SIG-M5 (cell line): ENCODE measurements at places on chromosomes 13 and 19.

DNA sequence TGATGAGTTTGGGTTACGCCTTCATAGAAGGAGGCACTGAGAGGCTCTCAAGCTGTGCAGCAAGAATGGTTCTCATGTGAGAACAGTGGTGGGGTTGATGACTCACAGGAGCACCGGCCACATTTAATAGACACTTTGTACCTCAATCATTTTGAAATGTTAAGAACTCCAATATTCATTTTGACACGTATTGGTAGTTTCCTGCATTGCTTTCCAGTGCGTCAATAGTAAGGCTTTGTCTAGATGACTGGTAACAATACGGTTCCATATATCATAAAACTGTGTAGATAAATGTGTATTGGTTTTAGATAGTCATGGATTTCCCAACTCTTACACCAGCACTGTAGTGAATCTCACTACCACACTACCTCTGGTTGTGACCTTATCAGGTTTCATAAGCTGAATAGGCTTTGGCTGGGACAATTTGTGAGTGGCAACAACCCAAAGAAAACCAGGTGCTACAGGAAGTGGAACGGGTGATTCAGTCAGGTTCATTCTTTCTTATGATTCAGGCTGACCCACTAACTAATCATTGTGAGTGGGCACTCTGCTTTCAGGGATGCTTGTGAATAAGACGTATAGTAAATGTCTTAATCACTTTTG is 362.6 kb downstream of the KLF5 start:
- DNase-seq: no peak

- DNase-seq: no peak
These were observed 71.2 kb downstream of the WASF3 start for GRCh38 chr13:26628706-26629105.

DNA sequence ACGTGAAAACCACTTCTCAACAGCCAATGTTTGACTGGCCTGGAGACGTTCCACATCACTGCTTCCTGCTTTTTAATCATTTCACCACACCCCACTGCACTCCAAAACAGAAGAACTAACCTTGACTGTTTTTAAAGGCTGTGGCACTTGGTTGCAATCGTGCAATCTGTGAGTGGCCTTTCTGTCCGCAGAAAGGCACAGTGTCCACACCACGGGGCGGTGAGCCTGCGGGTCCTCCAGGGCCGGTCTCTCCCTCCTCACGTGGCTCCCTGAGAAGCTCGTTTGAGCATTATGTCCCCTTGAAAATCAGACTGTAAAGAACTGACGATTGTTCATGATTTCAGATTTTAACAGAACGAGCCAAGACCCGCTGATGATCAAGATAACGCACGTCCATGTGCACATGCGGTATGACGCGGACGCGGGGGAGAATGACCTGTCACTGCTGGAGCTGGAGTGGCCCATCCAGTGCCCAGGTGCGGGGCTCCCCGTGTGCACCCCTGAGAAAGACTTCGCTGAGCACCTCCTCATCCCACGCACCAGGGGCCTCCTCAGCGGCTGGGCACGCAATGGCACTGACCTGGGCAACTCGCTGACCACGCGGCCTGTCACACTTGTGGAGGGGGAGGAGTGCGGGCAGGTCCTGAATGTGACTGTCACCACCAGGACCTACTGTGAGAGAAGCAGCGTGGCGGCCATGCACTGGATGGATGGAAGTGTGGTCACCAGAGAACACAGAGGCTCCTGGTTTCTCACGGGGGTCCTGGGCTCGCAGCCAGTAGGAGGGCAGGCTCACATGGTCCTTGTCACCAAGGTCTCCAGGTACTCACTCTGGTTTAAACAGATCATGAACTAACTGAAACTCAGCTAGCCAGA is 13.0 kb downstream of the PROZ start:
- no peak for DNase-seq

DNA sequence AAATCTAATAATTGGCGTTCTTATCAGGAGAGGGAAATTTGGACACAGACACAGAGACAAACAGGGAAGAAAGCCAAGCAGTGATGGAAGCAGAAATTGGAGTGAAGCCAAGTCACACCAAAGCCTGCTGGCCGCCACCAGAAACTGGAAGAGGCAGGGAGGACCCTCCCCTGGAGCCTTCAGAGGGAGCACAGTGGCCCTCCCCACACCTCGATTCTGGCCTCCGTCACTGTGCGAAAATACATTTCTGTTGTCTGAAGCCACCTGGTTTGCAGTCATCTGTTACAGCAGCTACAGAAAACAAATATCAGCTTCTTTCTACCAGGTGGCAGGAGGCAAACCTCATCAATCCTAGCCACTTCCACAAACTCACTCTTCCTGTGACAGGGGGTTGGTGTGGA is 8.3 kb upstream of the TLE6 start:
- no peak for DNase-seq

- no peak for DNase-seq
These were observed 5.8 kb upstream of the TLE2 start for GRCh38 chr19:3034656-3035541.

DNA sequence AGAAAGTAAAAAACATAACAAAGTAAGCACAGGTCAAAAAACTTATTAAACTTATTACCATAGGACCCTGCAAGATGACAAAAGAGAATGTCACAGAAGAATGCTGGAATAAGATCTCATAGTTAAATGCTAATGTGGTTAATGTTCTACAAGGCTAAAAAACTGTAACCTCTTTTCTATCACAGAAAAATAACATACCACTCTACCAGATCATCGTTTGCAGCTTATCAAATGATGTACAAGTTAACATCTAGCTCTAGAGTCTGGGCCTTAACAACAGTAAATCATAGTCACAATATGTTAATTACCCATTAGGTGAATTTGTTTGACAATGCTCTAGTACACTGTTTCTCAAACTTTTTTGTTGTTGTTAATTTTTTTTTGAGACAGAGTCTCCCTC is 53.0 kb downstream of the NUFIP1 start:
- DNase-seq: no peak

DNA sequence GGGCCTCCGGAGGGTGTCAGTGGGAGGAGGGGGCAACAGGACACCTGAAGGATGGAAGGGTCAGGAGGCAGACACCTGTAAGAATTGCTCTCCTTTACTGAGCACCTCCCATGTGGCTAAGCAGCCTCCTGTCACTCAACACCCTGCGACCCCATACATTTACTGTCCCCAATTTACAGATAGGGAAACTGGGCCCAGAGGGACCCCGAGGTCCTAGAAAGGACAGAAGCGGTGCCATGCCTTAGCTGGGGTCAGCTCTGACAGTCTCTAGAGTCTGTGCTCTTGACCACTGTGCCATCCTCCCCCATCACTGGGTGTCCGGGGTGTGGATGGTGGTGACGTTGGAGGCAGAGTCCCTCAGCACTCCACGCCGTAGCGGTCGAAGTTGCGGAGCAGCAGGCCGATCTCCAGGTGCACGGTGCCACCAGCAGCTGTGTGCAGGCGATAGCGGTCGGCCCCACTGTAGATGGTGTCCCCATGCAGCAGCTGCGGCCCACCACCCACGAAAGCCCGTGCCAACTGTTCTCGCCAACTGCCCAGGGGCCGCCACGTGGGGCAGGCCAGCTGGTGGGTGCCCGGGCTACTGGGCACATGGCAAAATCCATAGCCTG is 726 bp upstream of the TGFB1 start:
- no peak for DNase-seq

DNA sequence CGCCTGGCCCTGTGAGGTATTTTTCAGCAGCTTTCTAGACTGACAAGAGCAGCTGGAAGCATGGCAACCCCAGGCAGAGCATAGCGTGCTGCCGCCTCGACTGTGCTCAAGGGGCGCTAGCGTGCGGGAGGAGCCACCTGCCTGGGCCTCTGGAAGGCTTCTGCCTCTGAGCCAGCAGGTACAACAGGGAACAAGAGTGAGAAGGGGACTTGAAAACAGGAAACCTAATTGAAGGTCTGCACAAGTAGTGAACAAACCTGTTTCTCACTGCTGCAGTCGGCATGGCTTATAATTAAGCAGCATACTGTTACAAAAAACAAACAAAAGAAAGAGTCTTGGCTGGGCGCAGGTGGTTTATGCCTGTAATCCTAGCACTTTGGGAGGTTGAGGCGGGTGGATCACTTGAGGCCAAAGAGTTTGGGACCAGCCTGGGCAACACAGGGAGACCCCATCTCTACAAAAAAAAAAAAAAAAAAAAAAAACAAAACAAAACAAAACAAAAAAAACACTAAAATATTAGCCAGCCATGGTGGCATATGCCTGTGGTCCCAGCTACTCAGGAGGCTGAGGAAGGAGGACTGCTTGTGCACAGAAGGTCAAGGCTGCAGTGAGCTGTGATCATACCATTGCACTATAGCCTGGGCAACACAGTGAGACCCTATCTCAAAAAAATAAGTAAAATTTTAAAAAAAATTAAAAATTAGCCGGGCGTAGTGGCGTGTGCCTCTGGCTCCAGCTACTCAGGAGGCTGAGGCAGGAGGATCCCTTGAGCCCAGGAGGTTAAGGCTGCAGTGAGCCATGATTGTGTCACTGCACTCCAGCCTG is 12.6 kb upstream of the GARRE1 start:
- no peak for DNase-seq

DNA sequence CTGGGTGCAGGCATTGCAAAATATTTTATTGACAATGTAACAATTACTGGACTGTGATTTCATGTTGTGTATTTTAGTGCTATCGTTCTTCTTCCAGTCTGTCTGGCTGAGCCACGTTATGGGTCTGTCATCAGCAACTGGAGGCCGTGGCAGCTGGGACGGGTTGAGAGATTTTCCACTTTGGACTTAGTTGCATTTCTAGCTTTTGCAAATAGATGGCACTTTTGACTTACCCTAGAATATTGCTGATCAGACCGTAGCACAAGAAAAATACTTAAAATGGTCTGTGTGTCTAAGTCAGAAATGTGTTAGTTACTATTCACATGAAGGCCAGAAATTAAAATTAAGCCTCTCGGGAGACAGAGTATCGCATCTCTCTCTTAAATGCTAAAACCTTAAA is 211.1 kb downstream of the TEX29 start:
- DNase-seq: no peak

- DNase-seq: no peak
These were observed 673 bp downstream of the CTU1 start for GRCh38 chr19:51107406-51108065.

DNA sequence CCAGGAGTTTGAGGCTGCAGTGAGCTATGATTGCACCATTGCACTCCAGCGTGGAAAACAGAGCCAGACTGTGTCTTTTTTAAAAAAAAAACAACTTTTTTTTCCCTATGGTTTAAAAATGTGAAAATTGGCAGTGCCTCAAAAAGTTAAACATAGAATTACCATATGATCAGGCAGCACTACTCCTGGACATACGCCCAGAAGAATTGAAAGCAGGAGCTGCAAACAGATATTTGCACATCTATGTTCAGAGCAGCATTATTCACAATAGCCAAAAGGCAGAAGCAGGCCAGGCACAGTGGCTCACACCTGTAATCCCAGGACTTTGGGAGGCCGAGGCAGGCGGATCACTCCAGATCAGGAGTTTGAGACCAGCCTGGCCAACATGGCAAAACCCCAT is 3.8 kb upstream of the RETN start:
- DNase-seq: no peak

- DNase-seq: no peak
These were observed 8.0 kb downstream of the LSM14A start for GRCh38 chr19:34180273-34180672.
